CD4-positive, alpha-beta T cell treated with Interleukin-2 at 100 ng/mL for 4 hours (primary cell): ENCODE measurements at places on chromosomes 11 and 22.
A peak's percentile ranks its signal among the peaks of the same experiment; 100 is the strongest.

GRCh38 chr22:36771356-36772063 lies 4.4 kb downstream of the IFT27 start:
- no peak for DNase-seq

GRCh38 chr11:20388096-20389055 lies 860 bp downstream of the PRMT3 start:
- DNase-seq: no peak

DNA sequence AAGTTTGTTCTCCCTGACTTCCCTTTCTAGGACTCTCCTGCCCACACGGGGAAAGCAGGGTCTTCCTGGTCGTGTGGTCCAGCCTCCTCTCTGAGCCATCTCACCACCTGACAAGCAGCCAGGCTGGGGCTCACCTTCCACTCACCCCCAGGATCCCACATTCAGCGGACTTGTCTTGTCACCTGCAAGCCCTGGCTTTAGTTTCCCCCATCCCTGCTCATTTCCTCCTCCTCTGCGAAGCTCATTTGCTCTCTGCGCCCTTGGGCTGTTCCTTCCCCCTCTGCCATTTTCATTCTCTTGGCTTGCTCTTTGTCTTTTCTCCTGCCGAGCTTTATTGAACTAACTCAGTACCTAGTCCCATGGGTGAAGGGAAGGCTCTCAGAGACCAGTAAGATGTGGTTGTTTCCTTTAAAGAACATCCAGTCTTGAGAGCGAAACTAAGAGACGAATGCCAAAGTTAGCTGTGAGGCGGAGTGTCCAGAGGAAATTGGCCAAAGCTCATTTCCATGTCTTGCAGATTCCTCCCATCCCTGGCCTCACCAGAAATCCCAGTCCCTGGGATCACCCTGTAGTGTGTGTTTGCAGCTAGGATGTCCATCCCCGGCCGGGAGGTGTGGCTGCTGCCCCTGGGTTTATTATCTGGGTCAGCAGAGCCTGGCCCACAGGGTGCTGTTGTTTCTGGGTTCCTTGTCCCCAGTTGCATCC lies 2.0 kb downstream of the ST14 start:
- DNase-seq: no peak

GRCh38 chr22:23217171-23218052 lies 37.1 kb downstream of the BCR start:
- DNase-seq: no peak

GRCh38 chr22:40023341-40023841 lies 28.6 kb downstream of the FAM83F start:
- DNase-seq: no peak

DNA sequence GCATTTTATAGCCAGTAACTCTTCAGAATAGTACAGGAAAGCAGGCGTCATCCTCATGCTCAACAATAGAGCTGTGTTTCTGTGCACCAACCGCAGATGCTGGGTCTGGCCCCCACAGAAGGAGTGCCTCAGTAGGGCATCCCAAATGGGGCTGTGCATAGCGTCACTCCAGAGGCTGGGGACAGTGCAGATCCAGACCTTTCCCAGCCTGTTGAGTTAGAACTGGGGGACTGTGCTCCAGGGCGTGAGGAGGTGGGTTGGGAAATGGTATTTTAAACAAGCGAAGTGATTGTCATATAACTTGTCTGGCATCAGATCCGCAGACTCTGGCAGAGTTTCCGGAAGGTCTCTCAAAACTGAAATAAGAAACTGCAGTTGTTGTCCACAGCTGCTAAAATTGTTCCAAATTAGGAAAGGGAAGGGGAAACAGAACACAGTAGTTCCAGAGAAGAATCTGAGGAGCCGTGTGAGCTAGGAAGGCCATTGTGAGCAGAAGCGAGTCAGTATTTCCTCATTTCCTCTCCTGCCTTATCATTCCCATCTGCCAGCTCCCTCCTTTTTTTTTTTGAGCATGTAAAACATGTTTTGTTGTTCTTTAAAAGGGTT lies 52.2 kb downstream of the JAM3 start:
- no peak for DNase-seq

DNA sequence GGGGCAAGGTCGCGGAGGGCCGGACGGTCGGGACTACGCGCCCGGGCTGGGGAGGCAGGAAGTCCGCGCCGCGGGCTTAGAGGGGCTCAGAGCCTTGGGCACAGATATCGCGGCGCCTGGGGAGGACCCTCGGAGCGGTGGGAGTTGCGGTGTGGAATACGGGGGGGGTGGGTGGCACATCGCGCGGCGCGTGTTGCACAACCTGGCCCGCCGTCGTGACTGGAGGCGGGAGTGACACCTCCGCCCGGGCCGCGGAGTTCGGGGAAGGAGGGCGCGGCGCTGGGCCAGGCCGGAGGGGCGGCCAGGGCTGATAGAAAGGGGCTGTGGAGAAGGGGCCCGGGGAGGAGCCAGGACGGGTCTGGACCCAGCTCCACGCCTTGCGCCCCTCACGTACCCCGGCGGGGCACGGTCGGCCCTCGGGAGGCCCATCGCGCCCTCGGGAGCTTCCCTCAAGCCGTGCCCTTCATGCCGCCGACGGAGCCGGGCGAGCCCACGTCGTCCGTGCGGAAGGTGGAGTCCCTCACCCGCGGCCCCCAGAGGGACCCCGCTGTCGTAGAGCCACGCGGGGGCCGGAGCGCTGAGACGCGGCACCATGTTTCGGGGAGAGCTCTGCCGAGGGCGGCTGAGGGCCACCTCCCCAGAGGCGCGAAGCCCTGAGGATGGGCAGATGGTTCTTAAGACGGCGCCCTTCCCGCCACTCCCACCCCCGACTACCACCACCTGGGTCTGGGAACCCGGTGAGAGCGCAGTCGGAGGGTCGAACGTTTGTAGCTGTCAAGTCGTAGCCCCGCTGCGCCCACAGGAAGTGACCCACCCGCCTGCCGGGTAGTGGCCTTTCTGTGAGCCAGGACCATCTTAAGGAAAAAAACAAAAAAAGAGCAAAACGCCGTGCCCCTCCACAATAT lies 729 bp downstream of the IL17RA start:
- no peak for DNase-seq

- DNase-seq: no peak
Observed at GRCh38 chr11:28618416-28618815, 510.2 kb downstream of the METTL15 start.

DNA sequence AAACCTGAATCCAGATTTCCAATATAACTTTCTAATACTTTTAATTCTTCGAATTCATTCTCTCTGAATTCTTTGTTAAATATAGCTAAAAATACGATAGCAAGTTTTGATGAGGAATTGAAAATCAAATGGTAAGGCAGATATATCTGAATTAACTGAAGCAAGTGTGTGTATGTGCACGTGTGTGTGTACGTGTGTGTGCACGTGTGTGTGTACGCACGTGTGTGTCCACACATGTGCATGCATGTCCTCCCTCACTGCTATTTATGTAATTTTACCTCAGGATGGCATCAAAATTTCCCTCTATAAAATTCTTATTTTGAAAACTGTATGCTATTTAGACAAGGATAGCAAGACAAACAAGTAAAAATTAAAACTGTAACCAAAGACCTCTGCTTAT lies 961.3 kb upstream of the CNTN5 start:
- DNase-seq: no peak

DNA sequence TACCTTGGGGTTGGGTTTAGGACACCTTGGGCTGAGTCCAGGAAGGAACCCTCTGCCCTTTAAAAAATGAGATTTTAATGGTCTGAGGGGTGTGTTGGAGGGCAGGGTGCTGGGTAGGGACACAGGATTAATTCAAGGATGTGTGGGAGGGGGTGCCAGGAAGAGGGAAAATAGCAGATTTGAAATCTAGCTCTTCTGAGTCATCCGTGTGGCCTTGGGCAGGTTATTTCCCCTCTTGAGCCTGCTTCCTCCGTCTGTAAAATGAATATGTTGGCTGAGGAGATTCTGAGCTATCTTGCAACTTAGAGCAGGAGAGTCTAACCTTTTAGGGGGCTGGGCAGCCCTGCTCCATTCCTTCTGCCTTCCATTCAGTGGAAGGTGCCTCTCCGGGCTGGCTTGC lies 3.0 kb downstream of the TSPAN18 start:
- DNase-seq: no peak

DNA sequence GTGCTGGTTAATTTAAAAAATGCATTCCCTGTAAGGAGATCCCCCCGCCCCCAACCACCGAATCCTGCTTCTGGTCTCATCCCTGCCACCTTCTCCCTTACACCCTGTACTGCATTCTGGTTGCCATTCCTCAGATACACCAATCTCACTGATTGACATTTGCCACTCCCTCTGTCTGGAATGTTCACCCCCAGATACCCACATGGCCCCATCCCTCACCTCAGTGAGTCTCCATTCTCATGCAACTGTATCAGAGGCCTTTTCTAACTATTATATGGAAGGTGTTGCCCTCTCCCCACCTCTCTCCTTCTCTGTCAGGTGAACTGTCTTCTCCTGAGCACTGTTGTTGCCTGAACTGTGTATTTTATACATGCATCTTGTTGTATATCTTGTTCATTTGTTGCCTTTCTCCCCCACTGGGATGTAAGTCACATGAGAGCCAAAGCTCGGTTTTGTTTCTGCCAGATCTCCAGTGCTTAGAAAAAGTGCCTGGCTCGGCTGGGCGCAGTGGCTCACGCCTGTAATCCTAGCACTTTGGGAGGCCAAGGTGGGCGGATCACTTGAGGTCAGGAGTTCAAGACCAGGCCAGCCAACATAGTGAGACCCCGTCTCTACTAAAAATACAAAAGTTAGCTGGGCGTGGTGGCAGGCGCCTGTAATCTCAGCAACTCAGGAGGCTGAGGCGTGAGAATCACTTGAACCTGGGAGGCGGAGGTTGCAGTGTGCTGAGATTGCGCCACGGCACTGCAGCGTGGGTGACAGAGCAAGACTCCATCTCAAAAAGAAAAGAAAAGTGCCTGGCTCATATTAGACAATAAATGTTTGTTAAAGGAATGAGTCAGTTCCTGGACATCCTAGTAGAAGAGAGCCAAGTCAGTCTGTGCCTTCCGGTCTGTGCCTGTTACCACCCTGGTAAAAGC lies 61.0 kb downstream of the TNRC6B start:
- DNase-seq: peak; percentile 38

DNA sequence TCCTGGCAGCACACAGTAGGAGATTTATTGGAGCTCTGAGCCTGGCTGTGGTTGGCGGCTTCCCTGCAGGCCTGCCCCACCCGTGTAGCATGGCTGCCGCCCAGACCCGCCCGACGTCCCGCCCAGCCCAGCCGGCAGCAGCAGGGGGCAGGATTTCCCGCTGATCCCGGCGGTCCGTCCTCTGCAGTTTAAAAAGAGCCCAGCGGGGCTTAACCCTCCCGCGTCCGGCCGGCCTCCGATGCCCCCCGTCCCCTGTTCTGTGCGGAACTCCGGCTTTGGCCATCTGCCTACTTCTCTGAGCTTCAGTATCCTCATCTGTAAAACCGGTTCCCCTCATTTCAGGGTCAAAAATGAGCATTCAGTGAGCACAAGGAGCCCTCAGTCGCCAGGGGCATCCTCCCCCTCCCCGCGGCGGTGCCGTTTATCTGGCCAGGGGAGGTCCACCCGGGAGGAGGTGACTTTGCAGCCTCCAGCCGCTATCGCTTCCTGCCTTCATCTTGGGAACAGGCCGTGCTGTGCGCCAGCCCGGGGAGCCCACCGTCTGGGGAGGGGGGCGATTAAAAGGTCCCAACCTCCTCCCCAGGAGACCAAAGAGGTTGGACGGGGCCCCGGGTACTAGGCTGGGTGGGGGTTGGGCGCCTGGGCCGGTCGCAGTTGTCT lies at the start of gene GAS2L1:
TSS of gene GAS2L1 (plus strand) at position 476 of the 660 bp plus-strand sequence. CDS start 1,456 bp downstream, outside the sequence.
- DNase-seq: peak; percentile 45

- no peak for DNase-seq
Observed at GRCh38 chr22:26792522-26792921, 135.1 kb downstream of the MIAT start.

- no peak for DNase-seq
Observed at GRCh38 chr11:107545101-107545514, 20.4 kb downstream of the ALKBH8 start.

DNA sequence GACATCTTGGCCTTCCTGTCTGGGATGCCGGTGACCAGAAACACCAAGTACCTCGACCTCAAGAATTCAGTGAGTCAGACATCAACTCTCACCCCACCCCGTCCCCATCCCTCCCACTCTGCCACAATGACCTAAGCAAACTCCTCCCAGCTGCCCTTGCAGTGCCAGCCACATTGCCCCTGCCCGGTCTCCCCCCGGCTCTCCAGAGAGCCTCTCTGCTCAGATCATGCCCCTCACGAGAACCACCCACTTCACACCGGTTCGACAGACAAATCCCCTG lies 23.6 kb upstream of the MYRF start:
- DNase-seq: no peak

- DNase-seq: no peak
Observed at GRCh38 chr11:70568035-70568813, 169.9 kb downstream of the CTTN start.

- DNase-seq: no peak
Observed at GRCh38 chr11:62000539-62001446, 33.4 kb upstream of the FTH1 start.

GRCh38 chr11:119339589-119340334 lies 921 bp downstream of the C1QTNF5 start:
- DNase-seq: peak; percentile 13

DNA sequence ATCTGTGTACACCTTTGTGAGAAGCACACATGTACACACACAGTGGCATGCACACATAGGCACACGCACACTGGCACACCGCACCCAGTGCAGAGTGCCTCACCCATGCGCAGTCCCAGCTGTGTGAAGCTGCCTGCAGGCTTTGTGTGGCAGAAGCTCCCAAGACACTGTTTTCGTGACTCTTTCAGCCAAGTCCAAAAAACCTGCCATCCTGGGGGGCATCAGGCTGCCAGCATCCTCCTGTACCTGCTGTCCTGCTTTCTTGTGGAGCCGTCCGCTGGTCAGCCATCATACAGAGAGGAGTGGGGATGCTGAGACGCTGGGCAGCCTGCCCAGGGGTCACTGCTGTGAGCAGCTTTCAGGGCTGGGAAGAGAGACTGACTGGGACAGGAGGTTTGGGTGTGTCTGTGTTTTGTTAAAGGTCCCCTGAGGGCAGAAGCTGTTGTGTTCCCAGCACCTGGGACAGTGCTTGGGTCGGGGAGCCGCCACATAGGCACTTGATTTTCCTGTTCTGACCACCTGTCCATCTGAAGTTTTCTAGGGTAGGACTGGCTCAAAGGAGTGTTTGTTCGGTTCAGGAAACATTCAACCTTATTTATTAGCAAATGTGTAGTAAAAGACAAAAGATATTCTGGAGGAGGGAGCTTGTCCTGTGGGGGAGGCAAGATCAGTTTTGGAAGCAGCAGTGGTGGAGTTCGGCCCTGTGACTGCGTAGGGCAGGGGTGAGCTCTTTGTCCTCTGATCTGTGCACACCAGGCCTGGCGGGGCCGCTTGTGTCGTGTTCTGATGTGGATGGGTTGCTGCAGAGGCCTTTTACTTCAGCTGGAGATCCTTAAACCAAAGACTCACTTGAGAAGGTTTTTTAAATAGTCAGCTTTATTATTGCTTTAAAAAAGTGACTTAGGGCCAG lies 29.7 kb downstream of the AP2A2 start:
- no peak for DNase-seq
